ENCODE measurements at places on chromosomes 2 and 18.

GRCh38 chr2:70388813-70389212, 86.9 kb upstream of the FAM136A start:
- no peak for DNase-seq

DNA sequence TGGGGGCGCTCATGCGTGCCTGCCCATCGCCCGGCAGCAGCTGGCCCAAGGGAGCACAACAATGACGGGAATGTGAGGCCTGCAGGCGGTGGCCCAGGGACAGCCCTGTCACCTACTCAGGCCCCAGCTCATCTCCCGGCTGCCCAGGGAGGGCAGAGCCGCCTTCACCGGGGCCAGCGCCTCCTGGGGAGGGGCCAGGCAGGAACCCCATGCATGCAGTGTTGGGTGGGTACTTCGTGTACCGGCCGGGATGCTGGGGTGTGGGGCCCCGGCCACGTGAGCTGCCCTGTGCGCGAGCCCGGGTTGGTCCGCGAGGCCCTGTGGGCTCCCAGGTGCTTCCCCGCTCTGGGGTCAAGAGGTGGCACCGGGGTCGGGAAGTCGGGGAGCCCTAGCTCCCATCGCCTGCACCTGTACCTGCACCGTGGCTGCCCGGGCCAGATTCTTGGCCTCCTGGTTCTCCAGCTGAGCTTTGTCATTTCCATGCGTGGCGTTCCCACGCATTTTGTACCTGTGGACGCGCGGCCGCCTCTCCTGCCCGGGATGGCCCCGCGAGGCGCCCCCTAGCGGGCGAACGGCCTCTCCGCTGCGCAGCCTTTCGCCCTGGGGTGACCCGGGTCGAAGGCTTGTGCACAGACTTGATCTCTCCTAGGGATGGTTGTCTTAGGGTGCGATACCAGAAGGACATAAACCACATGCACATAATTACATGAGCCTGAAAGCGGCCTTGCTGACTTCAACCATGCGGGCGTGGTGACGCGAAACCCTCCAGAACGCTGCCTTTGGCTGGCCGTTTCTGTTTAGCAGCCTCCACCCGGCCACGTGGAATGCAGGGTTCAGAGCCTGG, 950 bp downstream of the KLHL30 start:
- DNase-seq: no peak

DNA sequence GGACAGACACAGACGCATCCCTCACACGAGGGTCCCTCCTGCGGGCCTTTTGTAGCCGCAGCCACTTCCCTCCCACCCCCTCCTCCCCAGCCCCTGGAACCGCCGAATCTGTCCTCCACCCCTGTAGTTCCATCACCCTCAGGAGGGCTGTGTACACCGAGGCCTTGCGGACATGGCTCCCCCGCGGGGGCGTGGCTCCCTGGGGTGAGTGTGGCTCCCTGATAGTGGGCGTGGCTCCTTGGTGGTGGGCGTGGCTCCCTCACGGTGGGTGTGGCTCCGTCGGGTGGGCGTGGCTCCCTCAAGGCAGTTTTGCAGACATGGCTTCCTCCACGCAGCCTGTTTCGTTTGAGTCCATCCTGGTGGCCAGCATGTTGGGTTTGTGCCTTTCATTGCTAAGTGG, 420.7 kb upstream of the SALL3 start:
- DNase-seq: no peak

DNA sequence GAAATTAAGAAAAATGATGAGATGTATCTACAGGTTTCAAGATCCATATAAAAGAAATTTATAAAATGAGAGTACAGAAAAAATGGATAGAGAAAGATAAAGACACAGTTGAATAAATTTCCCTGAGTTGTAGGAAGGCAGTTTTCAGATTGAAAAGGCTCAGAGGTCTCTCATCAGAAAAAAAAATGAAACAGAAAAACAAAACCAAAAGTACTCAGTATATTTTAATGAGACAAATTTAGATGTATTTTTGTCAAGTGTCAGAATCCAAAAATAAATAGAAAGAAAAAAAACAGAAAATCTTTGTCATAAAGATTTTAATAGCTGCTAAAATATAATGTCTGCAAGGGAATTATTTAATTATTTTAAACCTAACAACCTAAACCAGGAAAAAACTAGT, 520.5 kb downstream of the KCNJ3 start:
- no peak for DNase-seq

DNA sequence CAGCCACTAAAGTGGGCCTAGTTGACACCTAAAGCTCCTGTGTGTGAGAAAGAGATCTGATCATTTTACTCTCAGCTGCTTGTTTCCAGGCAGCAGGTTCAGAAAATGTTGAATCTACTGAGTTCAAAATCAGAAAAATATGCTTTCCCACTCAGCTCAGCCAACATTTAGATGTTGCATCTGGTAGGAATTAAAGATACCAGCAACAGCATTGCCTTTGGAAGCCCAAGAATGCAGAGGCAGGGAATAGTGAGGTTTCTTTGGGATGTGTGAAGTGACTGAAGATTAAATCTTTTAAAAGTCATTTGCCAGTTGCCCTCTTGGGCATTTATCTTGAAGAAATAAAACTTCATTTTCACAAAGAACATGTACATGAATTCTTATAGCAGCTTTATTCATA, 33.9 kb upstream of the DOCK10 start:
- no peak for DNase-seq

Data from Caco-2 (cell line).